CD4-positive, alpha-beta memory T cell (primary cell): ENCODE measurements at places on chromosomes 4 and X. TPM values are rescaled to one million over a fixed set of nuclear protein-coding genes. Genes with fewer than 3 reads are reported as not detected.

DNA sequence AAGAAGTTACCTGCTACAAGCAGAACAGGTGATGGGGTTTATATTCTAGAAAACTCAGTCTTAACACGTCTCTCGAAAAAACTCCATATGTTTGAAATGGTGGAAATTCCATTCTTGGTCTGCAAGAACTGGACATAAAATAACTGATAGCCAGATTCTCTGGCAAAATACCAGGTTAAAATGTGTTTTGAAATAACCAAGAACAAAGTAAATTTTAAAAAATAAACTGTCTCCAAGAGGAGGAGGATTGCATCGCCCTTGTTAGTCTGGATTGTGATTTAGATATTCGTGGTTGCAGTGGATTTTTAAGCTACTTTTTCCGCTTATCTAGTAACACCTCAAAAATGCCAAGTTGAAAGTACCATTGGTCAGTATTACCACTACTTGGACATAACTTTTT is 40.8 kb downstream of the CENPU start:
- H3K27ac ChIP-seq = no peak overlapping the region
- no peaks in the 10 kb centered on the region for H3K27me3 ChIP-seq
- no peak overlapping the region for H3K4me3 ChIP-seq
- H3K4me1 ChIP-seq = no peaks in the 10 kb centered on the region
- DNase-seq = no peak

- peak overlapping the region; percentile 52 for H3K27ac ChIP-seq
- no peak for DNase-seq
- H3K27me3 ChIP-seq = no peaks in the 10 kb centered on the region
- H3K4me1 ChIP-seq = peaks cover 42% of the 10 kb centered on the region
- H3K36me3 ChIP-seq = no peaks in the 10 kb centered on the region
- peak overlapping the region; percentile 52 for H3K4me3 ChIP-seq
Observed at GRCh38 chrX:124348885-124349453, 2.6 kb downstream of the SH2D1A start.

GRCh38 chr4:67080046-67080557 is 465.2 kb downstream of the CENPC start:
- H3K27ac ChIP-seq = no peak overlapping the region
- DNase-seq = no peak
- H3K27me3 ChIP-seq = no peaks in the 10 kb centered on the region
- no peaks in the 10 kb centered on the region for H3K4me1 ChIP-seq

GRCh38 chr4:124132161-124132560 is 580.4 kb downstream of the ANKRD50 start:
- no peaks in the 10 kb centered on the region for H3K4me1 ChIP-seq
- DNase-seq = no peak
- H3K36me3 ChIP-seq = no peaks in the 10 kb centered on the region

The MAGEA2B gene
- total RNA-seq = not detected

The ADH1A gene
- total RNA-seq = not detected

- peaks cover 22% of the 10 kb centered on the region for H3K4me1 ChIP-seq
- peaks cover 6% of the 10 kb centered on the region for H3K36me3 ChIP-seq
- peak within 1 kb of the TSS; percentile 76 for H3K27ac ChIP-seq
- H3K27me3 ChIP-seq = no peaks in the 10 kb centered on the region
- H3K4me3 ChIP-seq = peak within 1 kb of the TSS; percentile 56
Observed at GRCh38 chrX:11757719-11758399, at the start of gene MSL3. Gene MSL3 (plus strand): TSS chrX:11758237. CDS start chrX:11758264, 27 bp downstream.

GRCh38 chrX:154730253-154730891 is 20.5 kb downstream of the GAB3 start:
- DNase-seq = no peak
- no peak overlapping the region for H3K27ac ChIP-seq
- H3K27me3 ChIP-seq = no peaks in the 10 kb centered on the region
- no peak overlapping the region for H3K4me3 ChIP-seq

GRCh38 chr4:28918871-28919270 is 1801.3 kb upstream of the PCDH7 start:
- no peaks in the 10 kb centered on the region for H3K36me3 ChIP-seq
- no peaks in the 10 kb centered on the region for H3K27me3 ChIP-seq
- no peak for DNase-seq

The LIMCH1 gene
- total RNA-seq = not detected
